Urothelium cell line (cell line): ENCODE measurements at places on chromosomes 6 and 20.
A peak's percentile ranks its signal among the peaks of the same experiment; 100 is the strongest.

DNA sequence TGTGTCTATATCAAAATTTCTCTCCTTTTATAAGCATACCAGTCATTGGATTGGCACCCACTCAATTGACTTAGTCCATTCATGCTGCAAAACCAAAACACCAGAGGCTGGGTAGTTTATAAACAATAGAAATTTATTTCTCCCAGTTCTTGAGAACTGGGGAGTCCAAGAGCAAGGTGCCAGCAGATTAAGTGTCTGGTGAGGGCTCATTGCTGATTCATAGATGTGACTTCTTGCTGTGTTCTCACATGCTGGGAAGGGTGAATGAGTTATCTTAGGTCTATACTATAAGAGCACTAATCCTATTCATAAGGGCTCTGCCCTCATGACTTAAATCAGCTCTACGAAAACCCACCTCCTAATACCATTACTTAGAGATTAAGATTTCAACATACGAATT is 501.4 kb downstream of the EPM2A start:
- no peak for DNase-seq

GRCh38 chr20:16007962-16008361 is 565.3 kb downstream of the KIF16B start:
- DNase-seq, result no peak

DNA sequence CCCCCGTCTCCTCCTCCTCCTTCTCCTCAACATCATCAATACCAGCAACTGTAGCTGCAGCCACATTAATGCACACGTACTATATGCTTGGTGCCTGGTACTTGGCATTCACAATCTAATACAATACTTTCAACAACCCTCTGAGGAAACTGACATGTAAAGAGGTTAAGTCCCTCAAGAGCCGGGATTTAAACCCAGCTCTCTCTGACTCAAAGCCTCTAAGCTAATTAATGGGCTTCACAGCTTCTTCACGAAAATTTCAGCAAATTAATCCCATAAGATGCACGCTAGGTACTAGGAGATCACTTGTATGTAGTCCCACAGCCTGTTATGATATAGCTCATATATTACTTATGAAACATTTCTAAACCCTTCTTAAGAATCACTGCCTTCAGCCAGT is 73.1 kb upstream of the IPCEF1 start:
- DNase-seq, result no peak

GRCh38 chr6:151958332-151958731 is 150.8 kb downstream of the ESR1 start:
- peak; percentile 33 for DNase-seq
